ENCODE measurements at places on chromosomes 7 and 10.

DNA sequence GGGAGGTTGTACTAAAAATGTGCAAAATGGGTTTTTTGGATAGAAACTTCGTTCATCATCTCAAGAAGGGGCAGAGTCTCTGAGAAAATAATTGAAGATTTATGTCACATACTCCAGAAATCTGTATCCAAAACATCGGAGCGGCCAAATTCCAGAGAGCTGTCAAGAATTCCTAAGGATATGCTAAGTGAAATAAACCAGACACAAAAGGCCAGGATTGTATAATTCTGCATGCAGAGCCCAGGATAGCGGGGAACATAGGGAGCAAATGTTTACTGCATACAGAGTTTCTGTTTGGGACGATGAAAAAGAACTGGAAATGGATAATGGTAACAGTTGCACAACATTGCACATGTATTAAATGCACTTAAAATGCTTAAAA, 224.2 kb upstream of the AUTS2 start:
- no peak for DNase-seq

GRCh38 chr10:119112056-119112455, 8.1 kb downstream of the DENND10 start:
- no peak for DNase-seq

DNA sequence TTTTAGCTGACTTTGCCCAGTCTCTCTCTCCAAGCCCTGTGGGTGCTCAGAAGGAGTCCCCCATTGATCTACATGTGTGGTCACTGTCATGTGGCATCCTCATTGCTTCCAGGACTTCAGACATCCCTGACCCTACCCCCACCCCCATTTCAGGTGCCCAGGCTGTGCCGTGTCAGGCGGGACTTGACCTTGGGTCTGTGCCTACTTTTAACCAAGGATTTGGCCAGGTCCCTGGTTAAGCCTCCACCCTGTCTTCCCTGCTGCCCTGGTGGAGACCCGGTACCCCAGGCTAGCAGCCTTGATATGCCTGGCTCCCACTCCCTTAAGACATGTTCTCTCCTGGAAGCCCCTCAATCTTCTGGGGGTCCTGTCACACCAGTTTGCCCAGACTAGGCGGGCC, 31.3 kb downstream of the PRF1 start:
- DNase-seq, result no peak

- DNase-seq, result no peak
Measured at GRCh38 chr10:43318976-43319960, 52.2 kb upstream of the FXYD4 start.

DNA sequence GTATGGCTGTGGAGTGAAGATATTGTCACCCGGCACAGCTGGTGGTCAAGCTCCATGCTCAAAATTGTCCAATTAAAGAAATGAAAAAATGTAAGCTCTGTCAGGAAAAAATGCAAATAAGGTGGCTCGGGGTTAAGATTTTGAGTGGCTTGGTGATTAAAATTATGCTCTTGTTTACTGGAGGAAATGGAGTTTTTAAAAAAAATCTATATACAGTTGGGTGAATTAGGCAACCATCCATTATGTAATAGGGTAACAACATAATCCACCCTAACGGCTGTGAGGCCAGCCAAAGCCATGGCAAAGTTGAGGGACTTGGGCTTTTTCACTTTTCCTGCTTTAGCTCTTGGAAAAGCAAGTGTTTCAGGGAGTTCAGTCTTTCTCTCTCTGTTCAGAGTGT, 260.8 kb upstream of the HABP2 start:
- DNase-seq, result no peak

- DNase-seq, result no peak
Measured at GRCh38 chr10:24383681-24384106, 174.8 kb downstream of the KIAA1217 start.

GRCh38 chr7:69411466-69411865, 186.8 kb upstream of the AUTS2 start:
- DNase-seq, result no peak

DNA sequence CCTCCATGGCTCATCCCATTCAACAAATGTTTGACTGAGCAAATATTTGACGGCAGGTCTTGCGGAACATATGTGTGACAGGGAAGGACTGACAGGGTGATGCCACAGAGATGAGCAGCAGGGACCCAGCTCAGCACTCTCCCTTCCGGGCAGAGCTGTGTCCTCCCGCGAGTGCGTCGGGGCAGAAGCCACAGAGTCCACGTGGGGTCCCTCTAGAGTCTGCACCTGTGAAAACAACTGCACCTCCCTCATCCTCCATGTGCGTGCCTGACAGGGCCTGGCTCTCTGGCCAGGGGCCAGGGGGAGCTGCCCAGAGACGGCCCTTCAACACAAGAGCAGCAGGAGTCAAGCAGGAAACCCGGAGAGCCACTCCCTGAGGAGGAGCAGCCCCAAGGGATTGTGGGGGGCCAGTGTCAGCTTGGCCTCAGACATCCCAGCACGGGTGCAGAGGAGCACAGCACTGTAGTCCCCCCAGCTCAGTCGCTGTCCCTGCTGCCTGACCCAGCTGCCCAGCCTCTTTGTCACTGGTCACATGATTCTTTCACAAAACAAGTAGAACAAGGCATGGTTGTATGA, 83.6 kb upstream of the TMEM72 start:
- no peak for DNase-seq

DNA sequence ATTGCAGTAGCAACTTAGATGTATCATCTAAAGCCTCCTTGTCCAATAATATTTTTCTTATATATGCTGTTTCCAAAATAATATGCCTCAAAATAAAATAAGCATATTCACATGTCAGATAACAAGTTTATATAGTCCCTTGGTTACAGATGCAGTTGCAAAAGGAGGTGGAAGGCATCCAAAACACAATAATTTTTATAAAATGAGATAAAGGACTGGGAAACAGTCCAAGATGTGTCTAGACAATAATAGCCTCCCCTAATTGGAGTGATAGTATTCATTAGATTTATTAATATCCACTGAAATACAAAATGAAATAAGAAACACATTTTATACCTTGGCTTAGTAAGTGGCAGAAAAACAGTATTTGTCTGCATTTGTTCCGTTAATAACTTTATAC, 30.3 kb downstream of the BCAP29 start:
- DNase-seq, result no peak

- DNase-seq, result peak; percentile 70
Measured at GRCh38 chr10:6108631-6109443, 20.0 kb downstream of the RBM17 start.

- no peak for DNase-seq
Measured at GRCh38 chr7:47647181-47647917, 65.4 kb upstream of the TNS3 start.

GRCh38 chr10:110641256-110641655, 2.9 kb upstream of the RBM20 start:
- DNase-seq, result peak; percentile 13

DNA sequence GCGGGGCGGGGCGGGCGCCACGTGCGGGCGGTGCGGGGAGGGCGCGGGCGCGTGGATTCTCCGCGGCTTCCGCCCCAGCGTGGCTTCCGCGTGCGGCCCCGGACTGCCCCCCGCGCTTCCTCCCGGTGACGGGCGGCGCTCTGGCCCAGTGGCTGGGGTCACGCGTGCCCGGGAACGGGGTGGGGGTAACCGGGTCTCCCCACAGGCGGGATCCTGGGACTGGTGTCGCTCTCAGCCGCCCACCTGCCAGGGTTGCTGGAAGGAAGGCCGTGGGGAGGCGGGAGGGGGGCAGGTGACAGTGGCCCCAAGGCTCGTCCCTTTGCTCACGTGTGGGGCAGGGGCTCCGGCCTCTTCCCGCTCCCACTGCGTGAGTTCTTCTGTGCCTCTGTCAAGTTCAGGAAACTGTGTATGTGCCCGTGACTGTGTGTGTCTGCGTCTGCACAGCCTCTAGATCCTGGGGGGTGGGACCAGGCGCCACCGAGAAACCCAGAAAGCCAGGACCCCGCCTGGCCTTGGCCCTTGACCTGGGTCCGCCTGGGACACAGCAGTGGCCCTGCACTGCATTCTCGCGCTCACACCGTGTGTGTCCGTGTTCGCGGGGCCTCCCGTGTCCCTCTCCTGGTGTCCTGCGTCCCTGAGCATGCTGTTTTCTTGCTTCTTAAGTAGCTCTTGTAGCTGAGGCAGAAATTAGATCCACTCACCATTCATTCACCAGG, 919 bp downstream of the MAFK start:
- no peak for DNase-seq

GRCh38 chr7:100655908-100656674, at the start of gene ACTL6B:
Gene ACTL6B, minus strand, starts transcription at chr7:100656448. Its CDS starts 94 bp downstream, at chr7:100656354.
- peak; percentile 59 for DNase-seq

DNA sequence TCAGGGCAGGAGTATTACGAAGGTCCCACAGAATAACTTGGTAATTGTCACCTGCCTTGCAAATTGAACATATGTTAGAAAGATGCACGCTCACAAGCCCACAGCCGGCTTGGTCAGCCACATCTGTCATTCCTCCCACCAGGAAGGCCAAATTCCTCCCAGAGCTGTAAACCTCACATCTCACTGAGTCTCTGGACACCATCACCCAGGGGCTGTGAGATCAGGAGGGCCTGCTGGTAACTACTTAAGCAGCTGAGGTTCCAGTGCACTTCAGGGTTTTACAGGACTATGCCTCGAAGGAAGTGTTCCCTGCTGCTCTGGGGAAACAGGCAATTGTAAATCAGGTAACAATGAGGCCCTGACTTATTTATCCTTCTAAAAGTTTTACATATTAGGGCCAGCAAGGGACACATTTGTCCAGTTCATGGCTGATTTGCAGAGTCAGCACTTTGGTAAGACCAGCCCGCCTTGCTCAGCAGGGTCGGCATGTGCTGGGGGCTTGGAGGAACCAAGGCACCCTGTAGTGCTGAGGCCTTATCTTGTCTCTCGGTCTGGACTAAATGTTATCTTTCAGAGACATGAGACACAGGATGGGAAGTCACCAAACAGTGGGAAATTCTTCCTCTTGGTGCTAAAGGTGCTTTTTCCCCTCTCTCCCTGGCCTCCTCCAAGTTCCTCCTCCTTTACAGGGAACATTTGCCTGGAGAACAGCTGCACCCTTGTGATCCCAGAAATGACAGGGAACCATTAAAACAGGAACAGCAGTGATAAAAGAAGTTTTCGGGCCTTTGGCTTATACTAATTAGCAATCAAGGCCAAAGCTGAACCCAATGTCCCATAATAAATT, 34.3 kb downstream of the PYROXD2 start:
- DNase-seq, result no peak

DNA sequence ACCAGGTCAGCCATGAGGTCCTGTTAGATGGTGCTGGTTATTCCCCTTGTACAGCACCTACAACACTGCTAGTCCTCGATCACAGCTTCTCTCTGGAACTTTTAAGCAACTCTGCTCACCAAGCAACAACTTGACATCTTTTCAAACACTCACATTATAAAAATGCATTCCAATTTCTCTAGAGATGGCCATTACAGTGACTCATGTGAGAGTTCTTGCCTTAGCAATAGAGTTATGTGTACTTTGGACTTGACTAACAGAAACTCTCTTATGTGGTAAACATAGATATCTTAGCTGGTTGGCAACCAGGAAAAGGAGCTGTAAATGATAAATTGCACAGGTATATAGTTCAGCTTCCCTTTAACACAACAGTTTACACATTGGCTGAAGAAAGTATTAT, 122.2 kb downstream of the PDE1C start:
- DNase-seq, result no peak

DNA sequence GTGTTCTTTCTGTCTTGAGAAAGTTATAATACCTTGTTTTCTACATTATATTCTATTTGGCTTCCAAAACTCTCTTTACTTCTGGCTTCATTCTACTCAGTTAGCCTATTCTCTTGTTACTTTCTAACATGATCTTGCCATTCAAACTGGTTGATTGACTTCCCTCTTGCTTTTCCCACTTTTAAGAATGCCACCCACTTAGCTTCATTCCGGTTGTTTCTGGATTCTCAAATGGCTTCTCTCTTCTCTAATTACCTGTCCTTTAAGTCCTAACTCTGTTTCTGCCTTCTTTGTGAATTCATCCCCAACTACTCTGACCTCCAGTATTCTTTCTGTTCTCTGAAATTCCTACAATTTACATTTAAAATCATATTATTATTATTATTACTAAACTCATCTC, 52.0 kb downstream of the ANKIB1 start:
- no peak for DNase-seq

DNA sequence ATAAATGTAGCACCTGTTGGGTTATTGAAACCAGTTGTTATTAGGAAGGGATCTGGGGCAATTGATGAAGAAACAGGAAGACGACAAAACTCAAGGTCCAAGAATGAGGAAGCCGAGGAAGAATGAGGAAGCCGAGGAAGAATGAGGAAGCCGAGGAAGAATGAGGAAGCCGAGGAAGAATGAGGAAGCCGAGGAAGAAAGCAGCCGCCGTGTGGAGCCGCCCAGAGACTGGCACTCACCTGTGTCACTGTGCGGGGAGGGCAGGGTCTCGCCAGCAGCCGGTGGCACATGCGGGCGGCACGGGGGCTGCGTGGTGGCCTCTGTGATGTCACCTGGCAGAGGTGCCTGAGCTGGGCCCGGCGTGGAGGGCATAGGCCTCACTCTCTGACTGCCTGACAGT, 71.1 kb upstream of the CFAP46 start:
- peak; percentile 16 for DNase-seq

GRCh38 chr10:32340596-32341180, 6.3 kb downstream of the EPC1 start:
- DNase-seq, result no peak

DNA sequence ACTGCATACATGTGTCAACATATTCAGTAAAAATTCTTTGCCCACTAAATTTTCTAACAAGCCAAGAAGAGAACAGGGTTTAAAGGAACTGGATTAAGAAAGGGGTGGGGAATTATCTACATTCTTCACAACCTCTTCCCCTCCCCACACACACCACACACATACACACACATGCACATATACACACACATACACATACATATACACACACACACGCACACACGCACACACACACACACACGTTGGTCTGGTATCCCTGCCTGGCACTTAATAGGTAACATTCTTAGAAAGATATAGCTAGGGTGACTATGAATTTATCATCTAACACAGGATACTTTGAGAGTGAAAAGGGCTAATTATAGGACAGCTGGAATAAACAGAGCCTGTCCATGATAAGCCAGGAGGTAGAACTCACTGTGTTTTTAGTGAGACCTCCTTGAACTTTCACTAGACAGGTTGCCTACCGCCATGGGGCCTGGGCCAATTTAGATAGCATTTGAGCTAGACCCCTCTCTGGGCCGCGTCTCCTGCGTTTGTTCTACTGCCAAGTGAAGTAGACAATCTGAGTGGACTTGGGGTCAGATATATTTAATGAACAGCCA, 33.1 kb upstream of the EPC1 start:
- peak; percentile 27 for DNase-seq

DNA sequence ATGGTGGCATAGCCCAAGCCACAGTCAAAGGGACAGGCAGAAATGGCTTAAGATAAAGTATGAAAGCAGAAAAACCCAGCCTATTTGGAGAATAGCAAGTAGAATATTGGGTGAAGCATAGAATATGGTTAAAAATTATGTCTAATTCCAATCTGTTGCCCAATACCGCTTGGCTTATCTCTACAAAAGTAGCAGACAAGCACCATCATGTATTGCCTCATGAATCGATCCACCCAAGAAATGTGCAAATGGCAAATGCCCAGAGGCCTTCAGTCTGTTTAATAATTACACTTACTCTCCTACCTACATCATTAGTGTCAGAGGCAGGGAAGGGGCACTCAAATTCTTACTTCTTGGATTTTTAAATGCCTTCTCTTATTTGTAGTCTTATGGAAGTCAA, 130.9 kb upstream of the ADAM12 start:
- no peak for DNase-seq

- no peak for DNase-seq
Measured at GRCh38 chr10:125035588-125036295, 93.8 kb downstream of the ZRANB1 start.

- DNase-seq, result no peak
Measured at GRCh38 chr7:98282703-98283102, 1.2 kb downstream of the BRI3 start.
